ENCODE measurements at places on chromosomes 16 and 17.

DNA sequence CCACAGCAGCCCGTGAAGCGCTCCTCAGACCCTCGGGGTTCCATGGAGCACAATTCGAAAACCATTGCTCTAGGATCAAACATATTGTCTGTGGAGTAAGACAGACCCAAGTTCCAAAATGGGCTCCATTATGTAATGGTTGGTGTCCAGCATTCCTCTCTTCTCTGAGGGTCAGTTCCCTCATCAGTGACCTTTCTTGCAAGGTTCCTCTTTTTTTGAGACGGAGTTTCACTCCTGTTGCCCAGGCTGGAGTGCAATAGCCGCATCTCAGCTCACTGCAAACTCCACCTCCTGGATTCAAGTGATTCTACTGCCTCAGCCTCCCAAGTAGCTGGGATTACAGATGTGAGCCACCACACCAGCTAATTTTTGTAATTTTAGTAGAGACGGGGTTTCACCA is 28.4 kb downstream of the PLXDC1 start:
- no peak for DNase-seq

DNA sequence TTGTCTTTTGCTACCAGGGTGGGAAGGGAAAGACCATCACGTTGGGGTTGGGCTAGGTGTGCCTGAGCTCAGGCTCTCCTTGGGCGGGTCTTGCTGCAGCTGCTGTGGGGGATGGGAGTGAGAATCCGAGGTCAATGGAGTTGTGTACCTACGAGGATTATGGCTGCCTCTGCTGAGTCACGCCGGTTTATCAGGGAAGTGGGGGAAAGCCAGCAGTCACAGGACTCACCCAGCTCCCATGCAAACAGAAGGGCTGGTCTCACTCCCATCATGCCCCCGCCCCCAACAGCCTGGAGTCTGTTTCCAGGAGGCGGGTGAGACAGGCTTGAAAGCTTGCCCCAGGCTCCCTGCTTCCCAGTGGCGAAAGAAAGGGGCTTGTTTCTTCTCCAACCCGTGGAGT is 1259.0 kb upstream of the GOT2 start:
- peak; percentile 11 for DNase-seq

DNA sequence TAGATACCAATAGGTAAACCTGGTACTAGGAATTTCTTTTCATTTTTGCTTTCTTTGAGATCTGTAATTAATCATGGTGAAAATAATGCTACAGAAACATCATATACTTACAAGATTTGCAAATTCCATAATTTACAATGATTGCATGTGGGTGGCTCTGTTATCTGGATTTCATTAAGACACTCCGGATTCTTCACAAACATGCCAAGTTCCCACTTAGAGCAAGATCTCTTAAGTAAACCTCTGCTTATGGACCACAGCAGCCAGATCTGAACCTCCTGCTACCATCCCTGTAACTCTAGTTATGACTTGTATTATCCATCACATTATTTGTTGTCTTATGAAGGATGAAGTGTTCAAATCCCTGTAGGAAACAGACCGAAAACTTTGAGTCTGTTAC is 424.7 kb downstream of the CDH13 start:
- DNase-seq = no peak

DNA sequence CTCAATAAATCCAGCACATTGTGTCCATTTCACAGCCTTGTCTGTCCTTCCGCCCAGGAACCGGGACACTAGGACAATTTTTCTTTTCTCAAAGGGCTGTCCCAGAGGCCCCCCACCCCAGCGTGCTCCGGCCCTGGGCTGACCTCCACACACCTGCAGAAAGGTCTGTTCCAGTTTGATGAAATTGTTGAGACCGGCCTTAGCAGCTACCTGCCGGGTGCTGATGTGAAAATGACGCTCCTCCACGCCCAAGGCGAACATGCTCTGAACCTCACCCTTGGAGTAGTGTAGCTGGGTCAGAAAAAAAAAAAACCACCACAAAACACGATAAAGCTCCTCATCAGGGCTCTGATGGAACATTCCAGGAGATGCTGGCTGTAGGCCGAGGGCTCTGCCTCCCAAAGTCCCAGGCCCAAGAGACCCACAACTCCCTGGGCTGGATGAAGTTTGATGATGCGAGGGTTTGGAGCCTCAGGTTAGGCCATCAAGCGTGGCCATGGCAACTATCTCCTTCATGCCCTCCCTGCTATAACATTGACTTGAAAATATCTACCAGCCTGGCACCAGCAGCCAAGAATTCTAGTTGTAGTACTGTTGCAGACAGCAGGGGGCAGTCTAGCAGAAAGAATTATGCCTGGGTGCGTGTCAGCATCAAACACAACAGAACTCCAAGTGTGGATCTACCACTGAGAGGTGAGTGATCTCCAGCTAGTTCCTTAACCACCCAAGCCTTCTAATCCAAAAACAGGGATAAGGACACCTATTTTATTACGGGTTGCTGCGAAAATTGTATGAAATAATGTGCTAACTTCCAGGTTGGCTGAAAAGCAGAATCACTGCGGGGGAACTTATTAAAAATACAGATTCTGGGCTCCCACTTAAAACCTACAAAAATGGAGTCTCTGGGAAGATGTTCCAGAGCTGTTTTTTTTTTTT is 62.1 kb downstream of the RMI2 start:
- peak; percentile 72 for DNase-seq

GRCh38 chr16:89121691-89122321 is 28.2 kb downstream of the ACSF3 start:
- no peak for DNase-seq

GRCh38 chr16:58649707-58650106 is 20.1 kb upstream of the CNOT1 start:
- no peak for DNase-seq

DNA sequence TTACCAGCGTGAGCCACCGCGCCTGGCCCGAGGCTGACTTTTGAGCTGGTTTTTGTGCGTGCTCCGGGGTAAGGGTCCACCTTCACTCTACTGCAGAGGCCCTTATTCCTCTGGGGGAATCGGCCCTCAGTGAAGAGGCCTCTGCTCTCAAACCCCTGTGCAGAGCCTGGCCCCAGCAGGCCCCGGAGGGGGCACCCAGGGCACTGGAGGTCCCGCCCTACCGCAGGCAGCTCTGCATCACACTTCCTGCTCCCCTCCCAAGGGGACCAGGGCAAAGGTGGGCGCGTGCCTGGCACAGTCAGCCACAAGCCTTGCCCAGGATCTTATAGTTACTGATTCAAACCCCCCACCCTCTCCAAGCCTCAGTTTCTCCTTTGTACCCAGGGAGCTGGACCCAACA is 3.6 kb upstream of the UBE2I start:
- DNase-seq = no peak

DNA sequence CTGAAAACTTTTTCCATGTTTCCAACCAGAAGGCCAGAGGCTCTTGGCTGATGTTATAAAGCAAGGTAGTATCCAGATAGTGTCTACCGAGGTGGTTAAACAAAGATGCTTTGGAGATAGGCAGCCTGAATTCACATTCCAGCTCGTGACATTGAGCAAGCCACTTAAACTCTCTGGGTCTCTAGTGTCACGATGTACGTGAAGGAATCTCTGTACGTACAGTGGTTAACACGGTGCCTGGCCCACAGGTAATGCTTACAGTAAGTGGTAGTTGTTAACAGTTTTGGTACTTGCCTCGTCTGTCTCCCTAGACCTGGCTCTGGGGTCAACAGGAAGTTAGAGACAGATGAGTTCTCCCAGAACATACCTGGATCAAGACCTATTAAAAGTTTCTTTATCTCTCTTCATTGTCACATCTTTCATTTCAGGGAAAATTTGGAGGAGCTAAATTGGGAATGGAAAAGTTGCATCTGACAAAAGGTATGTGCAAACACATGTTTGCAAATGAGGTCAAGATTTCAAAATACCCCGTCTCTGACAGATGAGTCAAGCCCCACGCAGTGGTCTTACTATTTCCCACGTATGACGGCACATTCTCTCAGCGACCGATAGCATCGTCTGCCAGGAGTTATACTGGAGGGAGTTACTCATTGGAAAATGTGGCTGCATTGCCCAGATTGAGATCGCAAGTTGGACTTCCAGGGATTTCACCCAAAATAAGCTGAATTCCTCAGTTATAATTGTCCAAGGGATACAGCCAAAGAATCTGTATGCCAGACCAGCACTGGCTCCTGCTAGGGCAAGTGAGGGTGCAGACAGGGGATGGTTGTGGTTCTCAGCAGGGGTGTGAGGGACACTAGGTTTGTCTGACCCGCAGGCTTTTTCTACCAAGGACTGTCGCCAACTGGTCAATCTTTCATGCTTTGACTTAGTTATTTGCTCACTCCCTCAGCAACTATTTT is 18.9 kb upstream of the MYH10 start:
- DNase-seq = no peak

DNA sequence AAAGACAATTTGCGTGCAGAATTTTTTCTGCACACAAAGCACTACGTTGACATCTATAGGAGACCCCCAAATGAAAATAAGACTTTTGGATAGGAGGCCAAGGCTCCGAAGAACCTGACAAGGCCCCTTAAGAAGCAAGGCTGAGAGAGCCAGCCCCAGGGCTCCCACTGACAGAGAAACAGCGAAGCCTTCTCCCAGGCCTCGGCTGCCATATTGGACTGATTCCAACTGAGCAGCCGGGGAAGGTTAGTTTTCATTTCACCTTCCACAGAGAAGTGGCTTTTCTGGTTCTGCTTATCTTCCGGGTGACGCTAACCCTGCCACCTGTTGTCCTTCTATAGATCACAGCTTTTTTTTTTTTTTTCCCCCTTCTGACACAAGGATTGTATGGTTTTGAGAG is 356.7 kb downstream of the SOX9 start:
- no peak for DNase-seq

DNA sequence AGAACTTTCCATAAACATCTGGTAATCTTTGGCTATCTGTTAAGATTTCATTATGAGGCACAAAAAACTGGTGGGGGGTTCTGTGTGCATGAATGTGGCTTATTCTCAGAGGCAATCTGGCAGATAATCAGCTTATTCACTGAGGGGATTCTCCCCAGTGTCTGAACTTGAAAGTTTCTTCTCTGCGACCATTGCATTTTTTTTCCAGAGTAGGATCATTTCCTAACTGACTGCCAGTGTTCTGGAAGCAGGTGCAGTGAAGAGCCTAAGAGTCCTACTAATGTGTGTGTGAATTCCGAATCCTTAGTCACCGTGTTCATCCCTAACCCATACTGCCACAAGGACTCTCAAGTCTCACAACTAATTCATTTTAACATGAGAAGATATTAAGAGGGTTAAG is 64.9 kb upstream of the LRRC37A3 start:
- DNase-seq = no peak

GRCh38 chr17:67227488-67227887 is 17.5 kb downstream of the HELZ start:
- no peak for DNase-seq

- peak; percentile 55 for DNase-seq
Observed at GRCh38 chr16:81616321-81617020, 162.6 kb upstream of the PLCG2 start.
